Melanocyte of skin (primary cell): ENCODE measurements at places on chromosomes 12 and 14. TPM values are rescaled to one million over a fixed set of nuclear protein-coding genes. Genes with fewer than 3 reads are reported as not detected.

The CISTR gene
- total RNA-seq, result not detected in 2 replicates

The SERPINA4 gene
- total RNA-seq, result not detected in 2 replicates

The PRDM4 gene
- 28.6 and 36.6 TPM in 2 replicates for total RNA-seq

The SRGAP1 gene
- total RNA-seq, result 3.4 and 21.8 TPM in 2 replicates

The OAS2 gene
- total RNA-seq, result 300 and 425 TPM in 2 replicates

The KLRD1 gene
- total RNA-seq, result under 0.01 TPM in 1 of 2 replicates, not detected in the other

The DIP2B gene
- 33.3 and 82.5 TPM in 2 replicates for total RNA-seq

The HAL gene
- under 0.01 TPM in 1 of 2 replicates, not detected in the other for total RNA-seq

The OR10G3 gene
- total RNA-seq, result not detected in 2 replicates

The CD163 gene
- not detected in 2 replicates for total RNA-seq

The PLD4 gene
- total RNA-seq, result 0.33 TPM in 1 of 2 replicates, not detected in the other

The APAF1 gene
- 15.5 and 22.2 TPM in 2 replicates for total RNA-seq

The NEMF gene
- 55.9 and 85.0 TPM in 2 replicates for total RNA-seq

The SNRPF gene
- total RNA-seq, result 5.2 and 9.8 TPM in 2 replicates

The KIF5A gene
- total RNA-seq, result 0.34 and 0.36 TPM in 2 replicates

The TAS2R50 gene
- 2.6 and 6.3 TPM in 2 replicates for total RNA-seq

The DCD gene
- total RNA-seq, result not detected in 2 replicates

The CIROP gene
- not detected in 2 replicates for total RNA-seq

The CKAP4 gene
- 37.0 and 41.8 TPM in 2 replicates for total RNA-seq

The MGP gene
- total RNA-seq, result not detected in 2 replicates

The CCDC77 gene
- total RNA-seq, result 19.6 and 20.6 TPM in 2 replicates

The GZMH gene
- not detected in 2 replicates for total RNA-seq

The CELA1 gene
- total RNA-seq, result not detected in 2 replicates

The SOX5 gene
- total RNA-seq, result 17.6 and 53.1 TPM in 2 replicates

The PLBD1 gene
- total RNA-seq, result 1.5 and 3.7 TPM in 2 replicates

The FGF23 gene
- not detected in 2 replicates for total RNA-seq

The MON2 gene
- 38.6 and 46.1 TPM in 2 replicates for total RNA-seq

The EXOC3L4 gene
- total RNA-seq, result not detected in 2 replicates

The AQP2 gene
- total RNA-seq, result not detected in 2 replicates

The CLEC9A gene
- total RNA-seq, result not detected in 2 replicates

The TSPAN19 gene
- 0.33 and 1.1 TPM in 2 replicates for total RNA-seq
